Activated CD4-positive, alpha-beta T cell treated with anti-CD3 and anti-CD28 coated beads for 36 hours (primary cell): ENCODE measurements at places on chromosomes 6 and 20.
A peak's percentile ranks its signal among the peaks of the same experiment; 100 is the strongest.

DNA sequence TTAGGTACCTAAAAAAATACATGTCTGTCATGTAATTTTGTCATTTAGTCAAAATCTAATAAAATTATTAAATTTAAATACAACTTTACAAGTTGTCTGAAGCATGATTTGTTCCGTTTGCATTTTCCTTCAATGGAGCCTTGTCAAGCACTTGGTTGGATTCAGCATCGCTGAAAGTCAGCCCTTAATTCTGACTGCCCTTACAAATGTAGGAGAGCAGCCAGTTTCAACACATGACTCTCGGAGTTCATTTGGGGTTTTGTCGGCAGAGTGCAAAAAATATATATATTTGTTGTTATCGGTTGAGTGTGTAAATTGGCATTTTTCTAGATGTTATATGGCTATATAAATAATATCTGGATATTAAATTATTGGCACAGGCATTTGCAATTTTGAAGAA, 180.6 kb downstream of the RPS12 start:
- H3K4me1 ChIP-seq: no peaks in the 10 kb centered on the region
- no peaks in the 10 kb centered on the region for H3K36me3 ChIP-seq
- DNase-seq: no peak
- no peak overlapping the region for H3K4me3 ChIP-seq

DNA sequence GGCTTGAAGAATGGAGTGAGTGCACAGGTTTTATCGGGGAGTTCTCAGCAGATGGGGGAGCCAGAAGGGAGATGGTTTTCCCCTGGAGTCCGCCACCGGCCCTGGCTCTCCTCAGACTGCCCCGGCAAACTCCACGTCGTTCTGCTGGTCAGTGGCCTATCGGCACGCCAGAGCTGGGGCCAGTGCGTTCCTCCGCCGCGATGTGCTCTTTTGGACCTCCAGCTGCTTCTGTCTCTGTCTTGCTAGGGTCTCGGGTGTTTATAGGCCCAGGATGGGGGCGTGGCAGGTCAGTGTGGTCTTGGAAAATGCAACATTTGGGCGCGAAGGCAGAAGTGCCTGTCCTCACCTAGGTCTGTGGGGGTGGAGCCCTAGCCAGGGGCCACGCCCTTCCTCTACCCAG, 53.0 kb upstream of the ADTRP start:
- H3K27ac ChIP-seq: no peak overlapping the region
- H3K27me3 ChIP-seq: no peaks in the 10 kb centered on the region
- no peak for DNase-seq
- H3K36me3 ChIP-seq: no peaks in the 10 kb centered on the region
- H3K4me1 ChIP-seq: no peaks in the 10 kb centered on the region
- no peak overlapping the region for H3K4me3 ChIP-seq

- no peak overlapping the region for H3K4me3 ChIP-seq
- peaks cover 17% of the 10 kb centered on the region for H3K4me1 ChIP-seq
Measured at GRCh38 chr20:63031251-63032014, 24.7 kb upstream of the BHLHE23 start.

GRCh38 chr6:112251171-112251875, 3.0 kb downstream of the LAMA4 start:
- H3K4me3 ChIP-seq: no peak overlapping the region
- no peaks in the 10 kb centered on the region for H3K36me3 ChIP-seq
- peaks cover 14% of the 10 kb centered on the region for H3K4me1 ChIP-seq
- no peak for DNase-seq
- peaks cover 37% of the 10 kb centered on the region for H3K27me3 ChIP-seq

- H3K4me1 ChIP-seq: peaks cover 7% of the 10 kb centered on the region
- no peak overlapping the region for H3K27ac ChIP-seq
- no peaks in the 10 kb centered on the region for H3K36me3 ChIP-seq
- H3K4me3 ChIP-seq: no peak overlapping the region
Measured at GRCh38 chr6:33114406-33114805, 38.6 kb downstream of the HLA-DPB1 start.

DNA sequence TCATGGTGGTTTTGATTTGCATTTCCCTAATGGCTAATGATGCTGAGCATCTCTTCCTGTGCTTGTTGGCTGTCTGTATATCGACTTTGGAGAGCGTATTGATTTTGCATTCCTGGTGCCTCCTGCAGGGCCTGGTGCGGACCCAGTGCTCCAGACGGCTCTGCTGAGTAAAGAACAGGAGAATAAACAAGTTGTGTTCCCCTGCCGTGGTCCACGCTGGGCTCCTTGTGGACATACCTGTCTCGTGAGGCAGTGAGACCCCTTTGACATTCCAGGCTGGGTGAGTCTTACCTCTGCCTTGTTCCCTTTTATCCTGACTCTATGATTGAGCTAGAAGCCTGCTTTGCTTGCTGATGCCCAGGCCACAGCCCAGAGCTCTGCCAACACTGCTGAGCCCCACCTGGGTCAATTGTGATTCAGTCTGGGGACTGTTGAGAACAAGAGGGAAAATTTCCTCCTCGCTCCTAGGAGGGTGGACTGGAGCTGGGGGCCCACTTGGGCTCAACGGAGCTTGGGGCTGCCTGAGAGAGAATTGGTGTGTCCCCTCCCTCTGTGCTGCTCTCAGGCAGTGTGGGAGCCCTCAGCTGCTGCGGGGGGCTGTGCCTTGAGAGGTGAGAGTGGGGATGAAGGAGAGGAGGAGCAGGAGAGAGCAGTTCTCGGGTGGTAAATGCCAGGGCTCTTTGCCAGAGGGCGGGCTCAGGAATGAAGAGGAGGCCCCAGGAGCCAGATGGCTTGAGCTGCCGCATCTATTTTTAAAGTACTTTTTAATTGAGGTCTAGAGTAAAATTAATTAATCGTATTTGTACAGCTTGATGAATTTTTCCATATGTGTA, 43.7 kb upstream of the PMEPA1 start:
- peaks cover 10% of the 10 kb centered on the region for H3K4me1 ChIP-seq
- no peak overlapping the region for H3K4me3 ChIP-seq
- no peak overlapping the region for H3K27ac ChIP-seq
- H3K36me3 ChIP-seq: no peaks in the 10 kb centered on the region
- peaks cover 27% of the 10 kb centered on the region for H3K27me3 ChIP-seq
- no peak for DNase-seq

- H3K36me3 ChIP-seq: no peaks in the 10 kb centered on the region
- H3K4me1 ChIP-seq: peaks cover 2% of the 10 kb centered on the region
- no peak overlapping the region for H3K4me3 ChIP-seq
- DNase-seq: no peak
- no peaks in the 10 kb centered on the region for H3K27me3 ChIP-seq
- no peak overlapping the region for H3K27ac ChIP-seq
Measured at GRCh38 chr6:11495565-11496145, 41.9 kb upstream of the TMEM170B start.

DNA sequence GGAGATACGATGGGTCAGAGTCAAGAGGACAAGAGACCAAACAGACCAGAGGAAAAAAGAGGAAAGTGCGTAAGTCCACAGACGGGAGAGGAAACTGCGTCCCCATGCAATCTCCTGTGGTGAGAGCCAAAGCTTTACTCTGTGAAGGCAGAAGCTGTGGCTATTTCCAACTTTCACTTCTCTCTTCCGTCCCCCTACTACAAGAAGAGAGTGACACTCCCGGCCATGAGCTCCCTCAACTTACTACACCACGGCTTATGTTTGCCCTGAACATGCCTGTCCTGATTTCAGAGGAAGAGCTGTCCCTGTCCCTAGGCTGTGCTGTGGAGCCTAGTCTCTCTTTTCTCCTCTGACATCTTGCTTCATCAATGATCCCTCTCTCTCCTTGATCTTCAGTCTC, 11.5 kb upstream of the SSR1 start:
- H3K4me1 ChIP-seq: no peaks in the 10 kb centered on the region
- DNase-seq: no peak
- no peaks in the 10 kb centered on the region for H3K36me3 ChIP-seq
- no peak overlapping the region for H3K4me3 ChIP-seq
- no peak overlapping the region for H3K27ac ChIP-seq

DNA sequence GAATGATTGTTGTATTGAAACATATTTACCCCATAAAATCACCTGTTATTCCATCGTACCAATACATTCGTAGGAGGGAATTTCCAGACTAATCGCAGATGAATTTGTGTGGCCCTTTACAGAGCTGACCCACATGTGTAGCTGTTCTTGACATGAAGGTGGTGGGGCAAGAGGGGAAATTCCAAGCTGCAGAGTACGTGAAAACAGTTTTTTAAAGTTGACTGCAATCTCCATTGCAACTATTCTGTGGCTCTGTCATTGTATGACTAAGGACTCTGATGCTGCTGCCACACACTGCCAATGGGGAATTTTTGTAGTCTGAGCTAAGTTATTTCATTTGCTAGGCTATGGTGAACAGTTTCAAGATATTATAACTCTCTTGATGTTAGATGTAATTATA, 46.4 kb upstream of the ADTRP start:
- DNase-seq: peak; percentile 62
- H3K4me3 ChIP-seq: no peak overlapping the region
- H3K4me1 ChIP-seq: peaks cover 24% of the 10 kb centered on the region
- no peaks in the 10 kb centered on the region for H3K36me3 ChIP-seq
- H3K27ac ChIP-seq: peak overlapping the region; percentile 83

DNA sequence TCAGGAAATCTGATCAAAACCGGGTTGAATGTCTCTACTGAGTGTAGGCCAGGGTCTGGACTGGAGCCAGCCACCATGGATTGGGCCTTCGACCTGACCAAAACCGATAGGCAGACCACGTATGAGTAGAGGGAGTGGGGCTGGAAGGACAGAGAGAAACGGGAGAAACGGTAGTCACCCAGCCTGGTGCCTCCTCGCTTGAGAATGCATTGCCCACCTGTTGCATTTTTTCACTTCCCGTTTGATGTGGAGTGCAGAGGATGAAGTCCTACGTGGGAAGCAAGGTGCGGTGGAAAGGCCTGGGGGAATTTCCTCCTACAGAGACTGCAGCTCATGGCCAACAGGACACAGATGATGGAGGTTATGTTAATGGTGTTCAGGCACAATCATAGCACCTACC, 53.9 kb upstream of the ECI2 start:
- no peak for DNase-seq
- H3K27me3 ChIP-seq: no peaks in the 10 kb centered on the region
- no peak overlapping the region for H3K27ac ChIP-seq

GRCh38 chr6:68400396-68400795, 234.7 kb upstream of the ADGRB3 start:
- no peaks in the 10 kb centered on the region for H3K4me1 ChIP-seq
- H3K4me3 ChIP-seq: no peak overlapping the region
- no peaks in the 10 kb centered on the region for H3K27me3 ChIP-seq
- H3K36me3 ChIP-seq: no peaks in the 10 kb centered on the region

- DNase-seq: peak; percentile 31
- peaks cover 14% of the 10 kb centered on the region for H3K4me1 ChIP-seq
- peak overlapping the region; percentile 71 for H3K4me3 ChIP-seq
- peaks cover 51% of the 10 kb centered on the region for H3K27me3 ChIP-seq
- H3K27ac ChIP-seq: no peak overlapping the region
- H3K36me3 ChIP-seq: no peaks in the 10 kb centered on the region
Measured at GRCh38 chr6:13924146-13924948, 405 bp upstream of the RNF182 start.

DNA sequence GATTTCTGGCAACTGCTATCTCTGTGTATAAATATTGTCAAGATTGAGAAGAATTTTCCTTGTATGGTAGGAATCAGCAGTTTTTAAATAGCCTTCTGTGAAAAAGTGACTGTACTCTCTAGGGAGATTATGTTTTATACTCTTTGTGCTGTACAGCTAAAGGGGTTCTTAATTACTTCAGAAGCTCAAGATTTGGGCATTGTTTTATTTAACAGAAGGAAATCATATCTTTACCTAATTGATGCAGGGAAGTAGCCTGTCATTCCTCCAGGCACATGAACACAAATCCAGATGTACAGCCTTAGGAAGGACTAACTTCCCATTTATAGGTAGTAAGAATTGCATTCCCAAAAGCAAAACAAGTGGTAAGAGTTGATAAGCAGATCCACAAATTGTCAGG, 1.3 kb downstream of the CALHM5 start:
- no peaks in the 10 kb centered on the region for H3K4me1 ChIP-seq
- DNase-seq: no peak
- H3K27me3 ChIP-seq: no peaks in the 10 kb centered on the region

- no peaks in the 10 kb centered on the region for H3K4me1 ChIP-seq
- DNase-seq: no peak
- H3K27ac ChIP-seq: no peak overlapping the region
- H3K4me3 ChIP-seq: no peak overlapping the region
Measured at GRCh38 chr6:165825256-165825815, 162.3 kb upstream of the PDE10A start.

DNA sequence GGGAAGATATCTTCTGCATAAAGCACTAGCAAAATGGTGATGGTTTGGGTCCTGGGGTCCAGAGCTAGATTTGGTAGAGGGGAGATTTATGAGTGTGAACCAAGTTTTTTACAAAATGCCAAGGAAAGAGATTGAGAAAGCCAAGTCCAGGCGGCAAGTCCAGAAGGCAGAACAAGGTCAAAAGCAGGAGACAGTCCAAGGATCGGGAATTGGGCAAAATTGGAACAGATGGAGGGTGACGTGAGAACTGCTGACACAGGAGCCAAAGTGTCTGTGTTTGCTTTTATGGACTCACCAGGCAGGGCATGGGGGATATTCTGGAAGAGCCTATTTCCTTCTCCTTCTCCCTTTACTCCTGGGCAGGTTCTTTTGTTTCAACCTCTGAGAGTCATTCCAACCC, 4.1 kb downstream of the NHLRC1 start:
- H3K4me1 ChIP-seq: peaks cover 23% of the 10 kb centered on the region
- H3K4me3 ChIP-seq: no peak overlapping the region

DNA sequence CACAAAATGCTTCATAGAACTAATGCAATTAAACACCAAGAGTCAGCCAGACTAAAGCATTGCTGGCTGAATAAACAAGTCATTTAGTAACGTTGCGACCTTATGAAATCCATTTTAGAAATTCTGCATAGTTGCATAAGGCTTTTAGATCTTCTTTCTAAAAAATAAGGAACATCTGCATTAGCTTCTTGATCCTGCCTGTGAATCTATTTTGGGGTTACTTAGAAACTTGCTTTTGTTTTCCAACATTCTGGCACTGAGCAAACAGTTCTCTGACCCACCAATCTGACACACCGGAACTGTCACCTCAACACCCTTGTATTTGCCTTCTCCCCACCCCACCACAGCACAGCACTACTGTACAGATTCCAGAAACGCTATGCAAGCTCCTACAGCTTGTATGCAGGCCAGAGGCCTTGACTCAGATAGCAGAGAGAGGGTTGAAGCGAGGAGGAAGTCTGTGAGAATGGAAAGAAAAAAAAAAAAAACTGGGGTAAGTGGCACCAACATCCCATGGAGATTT, 55.0 kb downstream of the KIF13A start:
- no peak overlapping the region for H3K4me3 ChIP-seq
- peaks cover 16% of the 10 kb centered on the region for H3K27me3 ChIP-seq
- H3K4me1 ChIP-seq: peaks cover 4% of the 10 kb centered on the region
- H3K36me3 ChIP-seq: no peaks in the 10 kb centered on the region
